Stimulated activated CD8-positive, alpha-beta memory T cell treated with anti-CD3 and anti-CD28 coated beads, Interleukin-4, amount 100 ng/mL, for 4 hours (primary cell): ENCODE measurements at places on chromosomes 12 and 14.

- DNase-seq: no peak
Observed at GRCh38 chr12:120740871-120741270, 15.2 kb downstream of the ACADS start.

- DNase-seq: no peak
Observed at GRCh38 chr14:70289138-70289537, 70.3 kb downstream of the COX16 start.

GRCh38 chr14:69997849-69998248 is 118.6 kb downstream of the SMOC1 start:
- no peak for DNase-seq

GRCh38 chr12:132433641-132434395 is 56.1 kb upstream of the FBRSL1 start:
- DNase-seq: no peak

GRCh38 chr12:2999265-2999841 is 40.2 kb downstream of the TEAD4 start:
- no peak for DNase-seq

DNA sequence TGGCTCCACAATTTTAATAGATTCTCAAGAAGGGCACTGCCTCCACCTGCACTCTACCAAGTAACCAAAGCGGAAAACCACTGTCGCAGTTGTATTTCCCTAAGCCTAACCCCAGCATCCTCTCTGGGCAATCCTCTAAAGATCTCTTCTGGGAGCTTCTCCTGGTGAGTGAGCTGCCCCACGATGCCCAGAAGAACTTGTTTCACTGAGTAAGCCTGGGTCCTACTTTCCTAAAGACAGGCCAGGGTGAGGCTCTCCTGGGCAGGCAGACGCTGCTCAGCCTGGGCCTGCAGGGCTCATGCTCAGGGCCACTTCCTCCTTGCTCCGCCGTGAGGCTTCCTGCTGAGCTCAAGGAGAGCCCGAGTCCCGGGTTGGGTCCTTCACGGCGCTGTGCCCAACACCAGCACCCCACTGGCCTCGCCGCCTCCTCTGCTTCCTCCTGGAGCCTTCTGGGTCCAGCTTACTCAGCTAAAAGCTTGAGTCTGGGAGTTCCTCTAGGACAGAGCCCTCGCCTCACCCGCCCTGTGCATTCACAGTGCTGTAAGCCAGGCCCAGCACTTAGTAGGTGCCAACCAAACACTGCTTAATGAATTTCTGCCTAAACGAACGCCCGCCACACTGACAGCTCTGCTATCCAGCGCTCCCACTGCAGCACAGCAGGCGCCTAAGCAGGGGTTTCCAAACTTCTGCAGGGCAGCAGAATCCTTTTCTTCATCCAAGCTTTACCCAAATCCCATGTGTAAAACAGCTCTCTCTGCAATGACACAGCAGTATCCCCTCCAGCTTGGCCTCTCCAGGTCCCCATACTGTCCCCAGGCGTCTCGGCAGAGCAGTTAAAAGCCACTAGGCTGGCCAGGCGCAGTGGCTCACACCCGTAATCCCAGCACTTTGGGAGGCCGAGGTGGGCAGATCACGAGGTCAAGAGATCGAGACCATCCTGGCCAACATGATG is 5.7 kb downstream of the RAB35 start:
- no peak for DNase-seq

- DNase-seq: peak; percentile 65
Observed at GRCh38 chr14:50000380-50001150, 107.7 kb downstream of the ARF6 start.

GRCh38 chr12:122067966-122068365 is 10.6 kb upstream of the MLXIP start:
- no peak for DNase-seq

GRCh38 chr12:57146092-57146491 is 1.3 kb downstream of the LRP1-AS start:
- no peak for DNase-seq

GRCh38 chr12:65867394-65867793 is 43.1 kb downstream of the HMGA2 start:
- DNase-seq: no peak

GRCh38 chr12:114439261-114439683 is 33.3 kb upstream of the TBX5 start:
- no peak for DNase-seq

DNA sequence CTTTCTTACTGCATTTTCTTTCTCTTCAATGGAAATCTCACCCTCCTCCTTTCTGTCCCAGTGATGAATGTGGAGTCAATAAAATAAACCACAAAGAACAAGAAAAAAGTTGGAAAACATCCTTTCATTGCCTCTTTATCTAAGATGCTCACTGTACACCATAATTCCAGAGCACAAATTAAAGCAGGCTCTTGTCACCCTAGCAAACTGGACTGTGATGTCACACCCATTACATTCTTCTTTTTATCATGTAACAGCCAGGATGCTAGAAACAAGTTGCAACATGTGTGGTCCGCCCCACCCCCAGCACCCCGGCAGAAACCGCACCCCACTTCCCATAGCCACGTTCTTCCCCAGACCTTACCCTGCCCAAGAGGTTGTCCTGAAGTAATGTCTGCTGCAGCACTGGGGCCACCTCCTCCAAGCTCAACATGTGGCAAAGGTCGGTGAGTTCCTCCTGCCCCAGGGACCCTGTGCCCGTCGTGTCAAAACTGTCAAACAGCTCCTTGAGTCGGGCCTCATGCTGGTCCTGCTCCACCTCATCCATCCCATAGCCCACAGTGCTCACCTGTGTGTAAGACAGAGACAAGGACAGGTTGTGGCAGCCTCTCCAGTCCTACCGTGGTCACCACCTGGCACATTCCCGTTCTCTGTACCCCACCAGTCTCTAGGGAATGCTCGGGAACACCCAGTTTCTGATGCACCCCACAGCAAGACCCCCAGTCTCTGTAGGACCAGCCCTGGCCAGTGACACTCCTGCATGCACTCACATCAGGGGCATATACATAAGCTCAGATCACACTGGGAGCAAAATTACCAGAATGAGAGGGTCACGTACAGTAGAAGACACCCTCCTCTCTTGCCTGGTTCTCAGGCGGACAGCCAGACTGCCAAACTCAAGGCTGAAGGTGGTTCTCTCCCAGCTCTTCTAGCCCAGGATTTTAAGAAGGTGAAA is 9.2 kb downstream of the NIN start:
- DNase-seq: no peak

DNA sequence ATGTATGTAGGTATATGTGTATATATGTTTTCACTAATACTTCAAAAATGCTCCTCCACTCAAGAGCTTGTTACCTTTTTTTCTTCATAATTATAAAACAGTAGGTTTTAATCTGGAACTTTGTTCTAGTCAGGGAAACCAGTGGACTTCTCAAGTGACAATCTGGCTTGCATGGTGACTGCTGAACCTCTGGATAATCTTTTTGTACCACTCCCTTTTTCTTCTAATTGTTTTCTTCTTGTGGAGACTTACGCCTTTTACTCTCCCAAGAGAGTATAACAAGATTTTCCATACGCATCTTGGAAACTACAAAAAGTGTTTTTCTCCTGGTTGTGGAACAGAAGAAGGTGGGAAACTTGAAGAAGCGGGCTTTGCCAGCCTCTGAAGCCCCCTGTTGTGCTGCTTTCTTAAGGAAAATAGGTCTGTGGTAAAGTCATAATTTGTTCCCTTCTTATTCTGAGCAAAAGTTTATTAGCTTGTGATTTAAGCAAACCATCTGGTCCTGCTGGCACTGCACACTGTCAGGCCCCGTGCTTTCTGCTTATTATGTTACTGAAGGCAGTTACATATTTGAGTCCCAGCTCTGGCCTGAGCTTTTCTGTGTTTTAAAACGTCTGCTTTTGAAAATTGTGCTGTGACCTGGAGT is 291.8 kb downstream of the ERC1 start:
- no peak for DNase-seq

- no peak for DNase-seq
Observed at GRCh38 chr12:62335796-62336195, 75.6 kb downstream of the USP15 start.

DNA sequence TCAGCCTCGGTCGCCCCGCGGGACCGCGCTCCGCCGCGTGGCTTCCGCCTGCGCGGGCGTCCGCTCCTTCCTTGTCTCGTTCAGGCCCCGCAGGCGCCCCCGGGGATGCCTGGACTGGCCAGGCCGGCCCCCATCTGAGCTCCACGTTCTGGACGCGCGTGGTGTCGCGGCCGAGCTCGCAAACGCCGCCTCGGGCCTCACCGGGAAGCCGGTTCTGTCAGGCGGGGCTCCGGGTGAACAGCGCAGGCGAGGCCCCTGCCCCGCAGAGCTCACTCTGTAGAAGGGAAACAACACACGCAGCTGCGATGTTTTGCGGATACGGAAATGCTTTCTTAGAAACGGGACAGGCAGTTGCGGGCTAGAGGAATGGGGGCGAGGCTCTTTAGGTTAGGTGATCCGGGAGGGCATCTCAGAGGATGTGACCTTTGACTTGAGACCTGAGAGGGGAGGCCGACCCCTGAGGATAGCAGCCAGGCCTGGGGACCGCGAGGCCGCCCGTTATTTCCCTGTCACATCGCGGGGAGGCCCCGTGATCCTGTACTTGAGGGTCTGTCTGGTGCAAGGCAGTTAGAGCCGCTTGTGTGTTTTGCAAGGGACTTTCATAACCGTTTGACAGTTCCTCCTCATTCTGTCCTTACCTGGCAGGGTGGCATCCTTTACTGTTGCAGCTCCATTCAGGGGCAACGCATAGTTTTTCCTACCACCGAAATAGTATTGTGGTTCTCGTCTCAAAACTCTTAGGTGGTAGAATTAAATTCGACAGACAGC is 584 bp downstream of the VRK1 start:
- DNase-seq: peak; percentile 6
